Left lung (tissue), 14 donors: ENCODE measurements at places on chromosomes 3 and 15. TPM values are rescaled to one million over a fixed set of nuclear protein-coding genes. Genes with fewer than 3 reads are reported as not detected.

- H3K4me3 ChIP-seq = no peak overlapping the region
- H3K36me3 ChIP-seq = peaks cover 18% of the 10 kb centered on the region
- no peak overlapping the region for H3K27ac ChIP-seq
- DNase-seq = no peak
- H3K4me1 ChIP-seq = no peaks in the 10 kb centered on the region
Measured at GRCh38 chr15:71974211-71974610, 143.7 kb downstream of the MYO9A start.

- H3K4me1 ChIP-seq = no peaks in the 10 kb centered on the region
- no peak overlapping the region for H3K4me3 ChIP-seq
- no peak for DNase-seq
- H3K36me3 ChIP-seq = peaks cover 84% of the 10 kb centered on the region
- H3K27me3 ChIP-seq = no peaks in the 10 kb centered on the region
- no peak overlapping the region for H3K27ac ChIP-seq
Measured at GRCh38 chr15:52370010-52370409, 74.4 kb upstream of the MYO5C start.

DNA sequence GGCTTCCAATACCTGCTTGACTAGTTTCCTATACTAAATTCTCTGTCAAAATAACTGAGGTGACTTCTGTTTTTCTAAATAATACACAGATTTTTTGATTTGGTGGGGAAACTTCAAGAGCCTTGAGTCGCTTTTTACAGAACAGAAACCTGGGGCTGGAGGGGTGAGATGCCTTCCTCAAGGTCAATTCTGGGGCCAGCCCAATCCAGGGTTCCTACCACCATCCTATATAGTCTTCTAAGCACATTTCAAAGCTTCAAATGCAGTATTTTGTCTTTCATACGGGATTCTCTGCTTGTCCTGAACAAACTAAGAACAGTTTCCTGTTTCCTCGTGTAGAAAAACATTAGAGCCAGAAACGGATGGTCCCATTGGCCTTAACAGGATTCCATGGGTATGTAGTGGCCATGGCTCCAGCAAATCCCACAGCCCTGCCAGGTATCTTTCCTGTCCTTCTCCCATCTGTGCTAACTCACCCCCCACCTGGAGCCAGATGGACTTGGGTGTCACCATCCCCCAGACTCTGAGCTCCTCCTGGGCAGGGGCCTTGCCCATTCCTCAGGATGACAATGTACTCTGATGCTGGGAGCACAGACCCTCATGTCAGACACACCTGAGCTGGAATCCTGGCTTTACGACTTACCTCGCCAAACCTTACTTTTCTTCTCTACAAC is 146.9 kb downstream of the KLF13 start:
- H3K27me3 ChIP-seq = no peaks in the 10 kb centered on the region
- no peak for DNase-seq
- H3K4me1 ChIP-seq = peaks cover 8% of the 10 kb centered on the region
- no peak overlapping the region for H3K4me3 ChIP-seq
- no peaks in the 10 kb centered on the region for H3K36me3 ChIP-seq

GRCh38 chr15:66051833-66052232 is 182.5 kb downstream of the RAB11A start:
- H3K4me3 ChIP-seq = no peak overlapping the region
- DNase-seq = no peak
- no peaks in the 10 kb centered on the region for H3K27me3 ChIP-seq
- H3K36me3 ChIP-seq = no peaks in the 10 kb centered on the region
- H3K4me1 ChIP-seq = no peaks in the 10 kb centered on the region

Gene GOLGA6B
- total RNA-seq = not detected

Gene ERC2
- total RNA-seq = 2.7 TPM

DNA sequence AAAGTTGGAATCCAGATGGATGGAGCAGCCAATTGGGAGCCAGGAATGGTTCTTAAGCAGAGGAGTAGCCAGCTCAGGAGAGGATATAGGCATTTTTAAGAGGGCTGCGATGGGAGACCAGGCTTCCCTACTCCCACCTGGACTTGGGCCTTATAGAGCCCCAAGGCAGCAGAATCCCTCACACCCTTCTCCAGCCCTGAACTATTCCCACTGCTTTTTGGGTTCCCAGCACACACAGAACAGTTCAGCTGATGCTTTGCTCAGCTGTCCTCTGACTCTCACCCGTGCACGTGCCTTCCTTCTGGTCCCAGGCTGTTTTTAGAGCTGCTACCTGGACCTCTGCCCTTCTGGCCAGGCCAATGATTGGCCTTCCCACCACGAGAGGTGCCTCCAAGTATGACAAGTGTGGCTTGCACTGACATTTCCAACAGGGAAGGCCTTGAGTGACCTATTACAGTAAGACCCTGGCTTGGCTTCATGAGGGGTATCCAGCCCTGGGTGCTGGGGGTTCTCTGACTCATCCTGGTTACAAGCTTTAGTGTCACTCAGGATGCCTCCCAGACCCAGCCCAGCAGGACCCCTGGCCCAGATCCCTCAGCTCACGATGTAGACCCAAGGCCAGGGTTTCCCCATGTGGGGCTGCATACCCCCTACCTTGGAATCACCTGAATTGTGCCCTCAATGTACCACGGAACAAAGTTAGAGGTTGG is 25.2 kb downstream of the NOX5 start:
- H3K27ac ChIP-seq = no peak overlapping the region
- no peaks in the 10 kb centered on the region for H3K36me3 ChIP-seq
- no peak for DNase-seq
- H3K4me1 ChIP-seq = no peaks in the 10 kb centered on the region

GRCh38 chr15:34716111-34716510 is 38.7 kb downstream of the GJD2 start:
- no peak overlapping the region for H3K27ac ChIP-seq
- no peak overlapping the region for H3K4me3 ChIP-seq
- H3K27me3 ChIP-seq = no peaks in the 10 kb centered on the region
- H3K4me1 ChIP-seq = no peaks in the 10 kb centered on the region
- DNase-seq = no peak

Gene GPR27
- total RNA-seq = 2.8 TPM

GRCh38 chr3:197833930-197834715 is 43.1 kb downstream of the LRCH3 start:
- H3K36me3 ChIP-seq = no peaks in the 10 kb centered on the region
- no peak overlapping the region for H3K27ac ChIP-seq
- H3K27me3 ChIP-seq = no peaks in the 10 kb centered on the region
- H3K4me3 ChIP-seq = no peak overlapping the region

DNA sequence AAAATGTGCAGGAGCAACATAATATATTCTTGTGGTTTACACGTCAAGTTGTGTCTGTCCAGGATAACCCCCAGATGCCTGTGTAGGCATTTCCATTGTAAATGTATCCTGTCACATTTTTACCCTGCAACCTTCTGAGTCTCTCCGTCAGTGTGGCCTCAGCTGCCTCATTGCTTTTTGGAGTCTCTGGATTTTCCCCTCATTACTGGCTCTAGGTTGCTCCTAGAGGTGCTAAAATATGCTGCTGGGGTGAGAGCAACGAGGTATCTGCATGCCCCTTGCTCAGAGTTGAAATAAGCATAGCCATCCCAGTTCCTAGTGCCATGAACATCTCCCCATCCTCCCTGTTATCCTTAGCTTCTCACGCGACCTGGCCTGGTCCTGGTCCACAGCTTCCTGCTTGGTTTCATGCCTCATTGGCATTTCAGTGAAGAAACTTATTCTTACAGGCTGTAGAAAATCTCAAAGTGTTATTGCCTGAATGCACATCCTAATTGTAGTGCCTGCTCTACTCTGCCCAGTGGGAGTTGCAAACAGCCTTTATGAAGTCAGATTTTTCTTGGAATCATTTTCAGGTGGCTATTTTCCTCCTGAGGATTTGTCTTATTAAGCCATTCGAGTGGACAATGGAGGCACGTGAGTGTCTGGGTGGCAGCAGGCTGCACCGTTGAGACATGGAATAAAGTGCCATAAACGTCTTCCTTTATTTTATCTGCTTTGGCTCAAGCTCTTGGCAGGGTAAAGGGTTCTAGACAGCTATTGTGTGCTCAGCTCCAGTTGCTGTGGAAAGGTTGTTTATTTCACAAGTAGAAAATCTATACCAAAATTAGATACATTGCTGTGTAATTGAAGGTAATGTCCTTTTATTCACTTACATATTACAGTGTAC is 33.2 kb downstream of the OXNAD1 start:
- H3K27me3 ChIP-seq = no peaks in the 10 kb centered on the region
- H3K4me3 ChIP-seq = no peak overlapping the region
- no peaks in the 10 kb centered on the region for H3K4me1 ChIP-seq
- no peak for DNase-seq
- H3K36me3 ChIP-seq = no peaks in the 10 kb centered on the region

Gene TOPBP1
- total RNA-seq = 26.2 TPM

DNA sequence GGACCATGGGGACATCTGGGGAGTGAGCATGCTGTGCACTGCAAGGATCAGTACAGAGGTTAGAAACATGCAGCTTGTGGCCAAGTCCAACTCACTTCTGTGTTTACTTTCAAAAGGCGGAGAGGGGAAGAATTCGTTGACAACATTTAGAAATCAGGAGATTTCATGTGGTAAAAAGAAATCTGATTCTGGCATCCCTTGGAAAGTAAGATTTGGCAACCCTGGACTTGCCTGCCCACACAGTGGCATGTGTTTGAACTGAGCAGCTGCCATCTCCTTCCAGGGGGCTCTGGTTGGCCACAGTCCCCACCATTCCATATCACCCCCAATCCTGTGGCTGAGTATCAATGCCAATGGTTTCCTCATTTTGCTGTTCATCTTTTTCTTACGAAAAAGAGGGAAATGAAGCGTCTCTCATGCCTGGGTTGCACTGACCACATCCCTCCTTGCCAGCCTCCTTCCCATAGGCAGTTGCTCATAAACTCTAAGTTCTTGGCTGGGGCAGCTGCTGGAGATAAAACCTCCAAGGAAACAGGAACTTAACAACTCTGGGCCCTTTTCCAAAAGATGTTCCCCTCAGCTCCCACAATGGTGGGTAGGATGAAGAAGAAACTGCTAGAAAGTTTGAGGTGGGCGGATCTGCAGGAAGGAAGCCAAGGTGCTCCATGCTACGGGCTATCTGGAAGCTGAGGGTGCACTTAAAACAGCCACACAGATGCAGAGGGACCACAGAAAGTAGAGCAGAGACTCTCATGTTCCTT is 29.2 kb downstream of the SLC6A11 start:
- no peak overlapping the region for H3K27ac ChIP-seq
- no peak overlapping the region for H3K4me3 ChIP-seq
- H3K27me3 ChIP-seq = peaks cover 6% of the 10 kb centered on the region
- H3K36me3 ChIP-seq = no peaks in the 10 kb centered on the region
- no peak for DNase-seq
- no peaks in the 10 kb centered on the region for H3K4me1 ChIP-seq

- H3K27ac ChIP-seq = no peak overlapping the region
- H3K36me3 ChIP-seq = no peaks in the 10 kb centered on the region
- no peaks in the 10 kb centered on the region for H3K27me3 ChIP-seq
- no peaks in the 10 kb centered on the region for H3K4me1 ChIP-seq
- H3K4me3 ChIP-seq = no peak overlapping the region
Measured at GRCh38 chr3:16864610-16865313, 20.0 kb upstream of the PLCL2 start.

DNA sequence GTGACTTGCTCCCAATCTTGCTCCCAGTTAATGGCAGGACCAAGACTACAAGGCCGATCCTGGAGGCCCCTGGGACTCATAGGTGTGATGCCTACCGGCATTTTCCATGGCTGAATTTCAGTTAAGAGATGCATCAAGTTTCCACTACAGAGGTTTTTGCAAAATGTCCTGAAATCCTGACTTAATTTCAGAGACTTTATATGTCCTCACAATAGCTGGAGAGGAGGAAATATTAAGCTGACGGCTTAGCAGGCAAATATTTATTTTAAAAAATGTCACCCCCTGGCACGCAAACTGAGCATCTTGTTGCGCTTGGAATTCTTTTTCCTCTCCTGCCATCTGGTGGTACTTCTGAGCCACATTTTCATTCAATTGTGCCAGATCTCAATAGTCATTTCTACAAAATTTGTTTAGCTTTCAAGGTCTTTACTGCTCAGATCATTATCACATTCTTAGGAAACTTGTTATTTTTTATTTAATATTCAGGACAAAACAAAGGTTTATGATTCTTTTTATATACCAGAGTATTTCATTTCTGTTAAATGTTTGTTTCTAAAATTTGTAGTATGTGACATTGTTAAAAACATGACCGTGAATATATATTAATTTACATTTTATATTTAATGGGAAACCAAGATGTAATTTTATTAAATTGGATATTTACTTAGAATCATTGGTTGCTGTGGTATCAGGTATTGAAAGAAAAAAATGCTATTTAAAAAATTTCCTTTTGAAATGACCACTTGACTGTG is 189.2 kb upstream of the THRB start:
- DNase-seq = peak; percentile 65
- no peak overlapping the region for H3K4me3 ChIP-seq
- H3K27ac ChIP-seq = no peak overlapping the region

GRCh38 chr3:128551451-128551850 is 58.5 kb upstream of the GATA2 start:
- H3K36me3 ChIP-seq = no peaks in the 10 kb centered on the region
- H3K4me1 ChIP-seq = peaks cover 8% of the 10 kb centered on the region
- H3K27ac ChIP-seq = no peak overlapping the region
- DNase-seq = no peak

GRCh38 chr3:126061301-126062032 is 22.5 kb downstream of the SLC41A3 start:
- H3K36me3 ChIP-seq = peaks cover 7% of the 10 kb centered on the region
- no peaks in the 10 kb centered on the region for H3K4me1 ChIP-seq
- H3K4me3 ChIP-seq = no peak overlapping the region
- H3K27me3 ChIP-seq = no peaks in the 10 kb centered on the region
- H3K27ac ChIP-seq = no peak overlapping the region

Gene TTLL13
- 0.26 TPM for total RNA-seq

Gene ARL14
- not detected for total RNA-seq

Gene SLC2A2
- total RNA-seq = not detected

GRCh38 chr3:124142389-124142970 is 150.6 kb upstream of the ROPN1 start:
- no peak overlapping the region for H3K4me3 ChIP-seq
- no peaks in the 10 kb centered on the region for H3K4me1 ChIP-seq
- DNase-seq = no peak
- H3K27ac ChIP-seq = no peak overlapping the region
- H3K27me3 ChIP-seq = no peaks in the 10 kb centered on the region

Gene EIF2B5
- total RNA-seq = 32.2 TPM

- no peak for DNase-seq
- no peaks in the 10 kb centered on the region for H3K4me1 ChIP-seq
- H3K4me3 ChIP-seq = no peak overlapping the region
Measured at GRCh38 chr3:72238010-72238691, 453.2 kb upstream of the PROK2 start.

DNA sequence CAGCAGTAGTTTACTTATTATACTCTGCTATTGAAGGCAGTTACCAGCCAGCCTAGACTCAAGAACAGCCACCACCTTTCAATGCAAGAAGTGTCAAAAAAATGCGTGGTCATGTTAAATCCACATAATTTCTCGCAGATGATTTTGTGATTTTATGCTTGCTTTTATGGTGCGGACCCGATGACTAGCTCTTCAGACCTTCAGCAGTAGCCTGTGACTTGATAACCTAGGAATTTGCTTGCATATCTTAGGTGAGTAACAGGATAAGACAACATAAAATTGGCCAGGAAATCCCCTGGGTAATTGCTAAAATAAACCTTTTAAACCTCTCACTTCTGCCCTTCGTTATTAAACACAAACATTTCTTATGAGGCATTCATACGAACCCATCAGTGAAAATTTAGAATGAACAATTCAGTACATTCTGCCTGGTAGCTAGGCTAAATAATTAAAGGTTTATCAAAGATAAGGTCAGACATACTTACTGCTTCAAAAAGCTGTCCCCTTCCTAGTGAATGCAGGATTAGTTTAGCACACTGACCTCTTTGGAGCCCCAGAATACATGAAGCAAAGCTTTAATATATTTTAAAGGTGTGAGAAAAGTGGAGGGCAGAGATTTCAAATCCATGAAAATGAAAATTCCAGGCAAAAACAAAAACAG is 798.8 kb downstream of the OTOL1 start:
- no peak overlapping the region for H3K27ac ChIP-seq
- DNase-seq = no peak
- H3K4me3 ChIP-seq = no peak overlapping the region
